Trophoblast cell (in vitro differentiated cells and primary cell): ENCODE measurements at places on chromosomes 4 and X.

GRCh38 chr4:168731006-168731636, 234.3 kb downstream of the PALLD start:
- DNase-seq, result no peak

GRCh38 chr4:138859254-138859653, 156.3 kb upstream of the NOCT start:
- no peak for DNase-seq

DNA sequence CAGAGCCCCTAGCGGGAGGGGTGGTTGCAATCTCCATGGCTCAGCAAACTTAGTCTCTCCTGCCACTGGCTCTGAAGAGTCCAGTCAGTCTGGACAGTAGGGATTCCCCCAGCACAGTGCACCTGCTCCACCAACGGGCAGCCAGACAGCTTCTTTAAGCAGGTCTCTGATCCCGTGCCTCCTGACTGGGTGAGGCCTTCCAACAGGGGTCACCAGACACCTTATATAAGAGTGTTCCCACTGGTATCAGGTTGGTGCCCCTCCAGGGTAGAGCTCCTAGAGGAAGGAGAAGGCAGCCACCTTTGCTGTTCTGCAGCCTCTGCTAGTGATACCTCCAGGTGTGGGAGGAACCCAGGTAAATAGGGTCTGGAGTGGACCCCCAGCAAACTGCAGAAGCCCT, 1393.4 kb downstream of the STIM2 start:
- DNase-seq, result no peak

DNA sequence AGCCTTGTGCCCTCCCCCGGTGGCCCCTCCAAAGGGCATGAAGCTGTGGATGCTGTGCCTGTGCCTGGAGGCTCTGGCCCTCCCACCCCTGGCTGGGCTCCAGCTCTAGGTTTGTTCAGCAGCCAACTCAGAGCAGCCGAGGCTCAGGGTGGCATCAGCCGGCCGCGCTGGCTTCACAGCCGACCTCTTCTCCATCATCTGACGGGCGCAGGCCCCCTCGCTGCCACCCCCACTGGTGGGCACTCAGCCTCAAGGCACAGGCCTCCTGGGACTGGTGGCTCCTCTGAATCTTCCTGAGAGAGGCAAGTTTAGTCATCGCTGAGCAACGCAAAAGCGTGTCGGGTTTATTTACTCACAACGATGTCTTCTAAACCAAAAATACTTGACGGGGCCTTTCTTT, 46.0 kb downstream of the PCGF3 start:
- DNase-seq, result no peak

DNA sequence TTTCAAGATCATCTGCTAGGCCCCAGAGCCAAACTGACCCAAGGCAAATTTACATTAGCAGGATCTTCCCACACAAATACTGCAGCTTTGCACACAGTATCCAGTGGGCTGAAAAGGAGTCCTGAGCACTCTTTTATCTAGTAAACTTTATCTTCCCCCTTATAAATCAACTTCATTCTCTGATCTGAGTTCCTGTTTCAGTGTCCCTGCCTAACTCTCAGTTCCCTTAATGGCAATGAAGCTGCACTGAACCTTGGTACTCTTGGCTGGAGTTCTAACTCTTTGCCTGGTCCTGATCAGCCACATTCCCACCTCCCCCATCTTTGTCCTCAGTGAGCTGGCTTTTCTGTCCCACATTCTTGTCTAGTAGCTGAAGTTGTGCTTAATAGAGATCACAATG, 37.4 kb downstream of the EDA2R start:
- no peak for DNase-seq

- DNase-seq, result no peak
Observed at GRCh38 chr4:53322696-53323095, 43.2 kb downstream of the SCFD2 start.

- DNase-seq, result peak; percentile 51
Observed at GRCh38 chr4:175971388-175972179, 94.1 kb upstream of the WDR17 start.

DNA sequence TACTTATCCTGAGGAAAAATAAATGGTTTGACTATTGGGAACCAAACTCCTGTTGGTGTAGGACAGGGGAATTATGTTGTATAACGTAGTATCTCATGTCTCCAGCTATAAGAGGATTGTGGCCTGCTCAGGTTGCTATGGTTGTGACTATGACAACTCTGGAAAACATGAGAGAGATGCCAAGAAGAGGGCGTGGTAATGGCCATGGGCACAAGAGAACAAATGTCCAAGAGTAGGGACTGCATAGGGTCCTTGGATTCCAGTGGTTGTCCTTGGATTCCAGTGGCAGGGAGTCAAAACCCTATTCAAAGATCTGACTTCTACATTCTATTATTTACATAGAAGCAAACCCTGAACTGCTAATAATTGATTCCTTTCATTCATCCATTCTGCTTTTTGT, 6.8 kb upstream of the MOB1B start:
- no peak for DNase-seq

- no peak for DNase-seq
Observed at GRCh38 chr4:69038582-69038981, 57.7 kb upstream of the UGT2B7 start.

DNA sequence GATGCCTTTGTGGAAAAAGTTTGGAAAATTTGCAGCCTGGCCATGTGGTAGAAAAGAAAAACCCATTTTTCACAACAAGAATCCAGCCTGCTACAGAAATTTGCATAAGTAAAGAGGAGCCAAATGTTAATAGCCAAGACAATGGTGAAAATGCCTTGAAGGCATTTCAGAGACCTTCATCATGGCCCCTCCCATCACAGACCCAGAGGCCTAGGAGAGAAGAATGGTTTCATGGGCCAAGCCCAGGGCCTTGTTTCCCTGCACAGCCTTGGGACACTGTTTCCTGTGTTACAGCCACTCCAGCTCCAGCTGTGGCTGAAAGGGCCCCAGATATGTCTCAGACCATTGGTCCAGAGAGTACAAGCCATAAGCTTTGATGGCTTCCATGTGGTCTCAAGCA, 101.4 kb upstream of the LINC00632 start:
- no peak for DNase-seq

DNA sequence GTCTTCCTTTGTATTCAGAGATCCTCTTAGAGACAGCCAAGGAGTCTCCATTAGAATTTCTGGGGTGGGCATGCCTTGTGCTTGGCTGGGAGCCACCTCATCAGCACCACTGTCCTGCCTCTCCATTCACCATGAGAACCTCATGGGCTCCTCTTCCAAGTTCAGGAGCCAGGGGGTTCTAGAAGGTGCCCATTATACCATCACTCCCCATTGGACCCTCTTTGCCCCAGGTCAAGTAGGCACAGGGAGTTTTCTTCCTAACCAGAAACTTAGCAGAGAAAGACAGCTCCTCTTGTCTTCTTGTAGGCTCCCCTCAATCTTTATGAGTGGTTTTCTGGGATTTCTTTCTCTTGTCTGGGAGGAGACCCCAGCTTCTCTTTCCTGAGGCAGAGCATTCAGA, 31.1 kb downstream of the ASMT start:
- no peak for DNase-seq

- peak; percentile 40 for DNase-seq
Observed at GRCh38 chrX:133776072-133776471, 209.3 kb downstream of the GPC3 start.

DNA sequence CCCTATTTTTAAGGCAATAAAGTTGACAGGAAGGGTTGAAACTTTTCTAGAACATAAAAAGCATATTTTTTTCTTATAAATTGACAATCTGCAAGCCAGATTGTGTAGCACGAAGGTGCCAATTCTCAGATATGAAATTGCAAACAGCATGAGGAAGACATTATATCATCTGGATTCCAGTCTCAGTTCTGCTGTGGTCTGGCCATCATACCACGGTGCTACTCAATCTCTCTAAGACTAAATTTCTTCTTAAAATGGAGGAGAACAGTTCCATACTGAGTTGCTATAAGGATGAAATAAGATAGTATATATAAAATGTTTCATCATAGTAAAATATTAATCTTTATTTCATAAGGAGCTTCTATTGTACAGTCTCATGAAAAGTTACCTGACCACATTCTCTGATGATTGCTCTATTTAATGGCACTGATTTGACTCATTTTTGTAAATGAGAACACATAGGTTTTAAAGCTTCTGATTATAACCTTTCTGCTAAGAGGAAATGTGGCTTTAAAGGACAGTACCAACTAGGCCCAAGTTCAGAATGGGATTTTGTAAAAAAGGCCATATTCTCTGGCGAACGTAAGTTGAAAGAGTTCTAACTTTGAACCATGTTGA, 127.9 kb downstream of the SHROOM3 start:
- DNase-seq, result no peak

DNA sequence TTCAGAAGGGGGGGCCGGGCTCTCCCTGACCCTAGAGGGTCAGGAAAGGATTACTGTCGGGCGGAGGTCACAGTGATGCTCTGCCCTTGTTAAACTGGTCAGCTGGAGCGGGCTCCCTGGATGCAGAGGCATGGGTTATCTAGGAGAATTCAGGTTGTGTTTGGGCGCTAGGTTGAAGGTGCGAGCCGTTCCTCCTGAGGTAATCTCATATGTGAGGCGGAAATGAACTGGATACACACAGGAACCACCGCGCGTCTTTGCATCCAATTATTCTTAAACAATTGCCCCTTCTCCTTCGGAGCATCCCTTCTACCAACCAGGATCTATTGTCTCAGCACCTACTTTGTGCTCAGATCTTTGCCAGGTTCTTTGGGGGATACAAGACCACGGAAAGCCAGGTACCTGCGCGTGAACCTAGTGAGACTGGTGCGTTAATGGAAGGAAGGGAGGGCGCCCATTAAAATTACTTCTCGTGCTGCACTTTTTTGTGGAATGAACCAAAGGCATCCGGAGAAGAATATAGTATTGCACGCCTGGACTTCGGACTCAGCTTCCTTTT, 28.4 kb downstream of the HAND2 start:
- DNase-seq, result no peak

DNA sequence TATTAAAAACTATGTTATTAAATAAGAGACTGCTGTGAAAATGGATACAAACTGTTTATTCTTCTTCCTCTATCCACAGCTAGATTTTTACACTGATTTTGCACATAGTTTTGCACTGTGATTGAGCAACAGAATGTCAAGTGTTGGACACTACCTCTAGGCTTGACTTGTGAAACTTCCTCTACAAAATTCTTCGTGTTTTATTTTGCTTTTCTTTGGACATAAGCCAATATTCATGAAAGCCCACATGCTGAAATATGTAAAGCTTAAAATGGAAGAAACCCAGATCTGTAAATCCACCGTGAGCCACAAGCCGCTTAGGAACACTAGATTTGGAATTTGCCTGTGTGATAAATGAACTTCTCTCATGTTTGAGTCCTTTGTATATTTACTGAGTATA, 849.4 kb downstream of the FSTL5 start:
- DNase-seq, result no peak

GRCh38 chr4:2009651-2010233, 968 bp upstream of the NELFA start:
- DNase-seq, result peak; percentile 60

- no peak for DNase-seq
Observed at GRCh38 chr4:186068581-186069348, at the start of gene TLR3. TLR3 (plus strand) TSS chr4:186069156; CDS start chr4:186076620, 7,464 bp downstream.

DNA sequence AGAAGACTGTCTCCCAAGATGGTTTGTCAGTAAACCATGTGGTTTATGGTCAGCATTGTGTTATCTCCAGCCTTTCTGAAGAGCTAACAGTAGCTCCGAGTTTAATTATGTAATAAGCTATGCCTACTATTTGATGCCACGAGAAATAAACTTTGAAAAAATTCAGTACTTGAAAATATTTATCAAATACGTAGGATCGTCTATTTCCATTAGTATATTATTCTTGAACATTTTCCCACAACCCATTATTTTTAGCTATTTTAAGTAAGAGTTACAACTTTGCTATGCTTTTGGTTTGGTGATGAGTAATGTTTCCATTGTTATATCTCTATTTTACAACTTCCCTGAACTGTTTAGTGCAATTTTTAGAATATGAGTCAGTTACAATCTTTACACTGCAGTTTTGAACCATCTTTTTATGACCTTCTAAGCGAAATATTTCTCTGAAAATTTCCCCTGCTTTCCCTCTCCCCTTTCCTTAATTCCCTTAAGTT, 44.5 kb upstream of the TRIM2 start:
- DNase-seq, result no peak

DNA sequence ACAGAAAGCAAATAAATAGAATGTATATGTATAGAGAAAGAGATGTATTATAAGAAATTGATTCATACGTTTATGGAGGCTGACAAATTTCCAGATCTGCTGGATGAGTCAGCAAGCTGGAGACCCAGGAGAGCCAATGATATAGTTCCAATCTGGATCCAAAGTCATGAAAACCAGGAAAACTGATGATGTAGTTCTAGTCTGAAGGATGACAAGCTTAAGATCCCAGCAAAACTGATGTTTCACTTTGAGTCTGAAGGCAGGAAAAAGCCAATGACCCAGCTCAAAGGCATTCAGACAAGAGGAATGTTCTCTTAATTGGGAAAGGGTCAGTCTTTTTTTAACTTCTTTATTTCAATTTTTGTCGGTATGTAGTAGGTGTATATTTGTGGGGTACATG, 102.6 kb downstream of the LHFPL1 start:
- DNase-seq, result no peak

DNA sequence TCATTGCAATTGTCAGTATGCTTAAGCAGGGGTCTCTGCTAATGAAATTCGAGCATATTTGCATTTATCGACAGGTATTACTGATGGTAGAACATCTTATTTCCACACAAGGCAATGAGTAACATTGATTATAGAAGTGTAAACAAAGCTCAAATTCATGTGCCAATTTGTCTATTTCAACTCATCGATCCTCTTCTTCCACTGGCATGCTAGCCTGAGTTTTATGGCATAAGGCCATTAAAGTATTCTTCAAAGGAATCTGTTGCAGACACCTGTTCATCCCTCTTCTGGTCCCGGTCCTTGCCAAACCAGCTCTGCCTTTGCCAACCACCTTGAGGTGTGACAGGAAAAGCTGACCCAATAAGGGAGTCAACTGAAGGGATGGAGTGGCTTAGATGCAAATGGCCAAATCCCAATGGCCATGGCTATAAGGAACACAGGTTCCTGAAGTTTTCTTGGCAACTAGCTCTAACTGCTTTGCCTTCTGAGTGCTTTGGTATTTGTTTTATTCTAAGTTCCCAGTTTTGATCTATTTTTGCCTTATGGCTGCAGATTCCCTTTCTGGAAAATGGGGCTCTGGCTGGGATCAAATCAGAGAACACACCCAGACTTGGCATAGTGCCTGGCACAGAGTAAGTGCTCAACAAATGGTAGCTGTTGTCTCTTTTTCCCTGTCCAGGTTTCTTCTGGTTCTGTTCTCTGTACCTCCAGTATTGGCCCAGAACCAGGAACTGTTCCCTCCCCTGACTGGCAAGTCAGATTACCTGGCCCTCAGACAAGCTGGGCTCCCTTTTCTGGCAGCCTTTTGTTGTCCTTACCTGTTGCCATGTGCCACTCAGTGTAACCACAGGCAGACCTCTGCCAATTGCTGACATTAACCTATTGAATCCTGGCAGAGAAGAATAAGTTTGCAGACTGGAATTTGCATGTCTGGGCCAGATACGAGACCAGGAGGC, 63.1 kb downstream of the RTL9 start:
- no peak for DNase-seq

DNA sequence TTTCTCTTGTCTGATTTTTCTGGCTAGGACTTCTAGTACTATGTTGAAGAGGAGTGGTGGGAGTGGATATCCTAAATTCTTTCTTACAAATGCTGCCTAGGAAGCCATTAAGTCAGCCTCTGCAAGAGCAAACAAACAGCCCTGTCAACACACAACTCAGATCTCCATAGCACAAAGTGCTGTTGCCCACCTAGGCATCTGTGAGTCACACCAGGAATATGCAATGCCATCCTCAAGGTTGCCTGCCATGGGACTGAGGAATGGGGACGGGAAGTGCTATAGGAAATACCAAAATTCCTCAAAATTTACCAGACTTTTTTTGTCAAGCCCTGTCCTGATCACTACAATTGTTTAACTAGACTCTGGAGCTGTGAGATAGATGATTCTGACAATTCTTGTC, 466.9 kb downstream of the FSTL5 start:
- DNase-seq, result no peak
